CD8-positive, alpha-beta memory T cell (primary cell): ENCODE measurements at places on chromosomes 2 and 18.

DNA sequence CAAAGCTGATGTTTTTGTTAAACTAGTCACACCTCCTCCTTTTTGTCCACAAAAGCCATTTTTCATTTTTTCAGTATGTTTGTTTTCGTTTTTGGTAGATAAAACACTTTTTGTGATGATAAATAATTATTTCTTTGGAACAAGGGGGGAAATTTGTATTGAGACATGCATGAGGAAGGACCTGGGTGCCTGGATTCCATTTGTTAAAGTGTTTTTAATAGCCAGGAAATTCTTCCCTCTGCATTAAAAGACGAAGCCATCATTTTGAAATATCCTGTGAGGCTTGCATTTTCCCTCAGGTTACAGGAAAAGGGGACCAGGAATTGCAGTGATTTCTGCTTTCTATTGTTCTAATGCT, 52.1 kb upstream of the CTLA4 start:
- no peak for DNase-seq

GRCh38 chr18:13221869-13222855, 3.6 kb downstream of the LDLRAD4 start:
- DNase-seq = no peak

DNA sequence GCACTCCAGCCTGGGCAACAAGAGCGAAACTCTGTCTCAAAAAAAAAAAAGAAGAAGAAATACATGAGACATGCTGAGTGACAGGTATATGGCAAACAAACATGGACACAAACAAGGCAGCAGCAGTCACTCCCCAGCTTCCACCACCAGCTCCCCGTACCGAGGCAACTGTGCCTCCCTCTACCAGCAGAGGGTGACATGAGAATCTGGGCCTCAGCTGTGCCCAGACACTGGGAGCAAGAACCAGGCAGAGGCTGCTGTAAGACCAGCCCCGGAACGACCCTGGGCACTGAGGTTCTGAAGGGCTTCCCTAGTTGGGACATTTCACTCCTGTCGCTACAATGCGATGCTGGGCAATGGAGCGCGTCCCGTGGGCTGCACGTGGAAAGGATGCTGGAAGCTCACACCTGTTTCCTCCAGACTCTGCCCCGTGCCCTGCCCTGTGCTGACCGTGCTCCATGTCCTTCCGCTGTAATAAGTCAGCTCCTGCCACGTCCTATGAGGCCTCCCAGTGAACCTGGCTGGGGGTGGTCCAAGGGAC, 37.1 kb downstream of the BOK start:
- DNase-seq = no peak

- no peak for DNase-seq
Observed at GRCh38 chr2:25979001-25979400, 3.3 kb downstream of the KIF3C start.

DNA sequence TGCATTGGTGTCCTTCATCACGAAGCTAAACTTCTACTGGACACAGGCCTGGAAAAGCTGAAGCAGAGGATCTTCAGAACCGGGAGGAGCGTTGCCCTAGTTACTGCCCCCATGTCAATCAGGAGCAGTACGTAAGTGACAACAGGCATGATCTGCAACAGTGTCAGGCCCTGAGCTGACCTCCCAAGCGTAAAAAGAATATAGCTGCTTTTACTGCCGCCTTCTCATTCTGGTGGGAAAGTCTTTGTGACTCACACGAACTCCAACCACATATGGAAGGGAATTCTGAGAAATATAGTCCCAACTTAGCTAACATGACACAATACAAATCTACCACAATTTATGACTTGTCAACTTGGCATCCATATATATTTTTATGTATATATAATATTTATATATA, 1007.7 kb upstream of the CDH2 start:
- no peak for DNase-seq

DNA sequence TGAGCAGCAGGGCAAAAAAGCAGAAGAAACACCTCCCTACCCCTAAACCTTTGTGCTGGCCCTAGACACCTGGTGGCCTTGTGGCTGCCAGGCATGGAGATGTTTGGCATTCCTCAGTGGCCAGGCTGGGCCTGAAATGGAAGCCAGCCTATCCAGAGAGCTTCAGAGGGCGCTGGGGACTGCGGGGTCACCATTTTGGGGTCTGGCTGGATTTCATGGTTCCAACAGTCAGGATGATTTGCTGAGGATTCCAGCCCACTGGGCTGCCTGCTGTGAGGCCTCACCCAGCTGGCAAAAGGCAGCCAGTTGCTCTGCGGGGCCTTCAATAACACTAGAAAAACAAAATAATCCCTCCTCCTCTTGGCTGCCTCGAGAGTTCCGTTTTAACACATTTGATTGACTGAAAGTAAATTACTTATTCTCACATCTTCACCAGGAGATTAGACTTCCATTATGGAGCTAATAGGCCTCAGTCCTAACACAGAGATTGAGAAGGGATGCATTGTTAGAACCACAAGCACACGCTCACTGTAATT, 154.1 kb downstream of the EN1 start:
- DNase-seq = no peak

GRCh38 chr2:220279372-220279771, 651.9 kb downstream of the SLC4A3 start:
- DNase-seq = no peak

DNA sequence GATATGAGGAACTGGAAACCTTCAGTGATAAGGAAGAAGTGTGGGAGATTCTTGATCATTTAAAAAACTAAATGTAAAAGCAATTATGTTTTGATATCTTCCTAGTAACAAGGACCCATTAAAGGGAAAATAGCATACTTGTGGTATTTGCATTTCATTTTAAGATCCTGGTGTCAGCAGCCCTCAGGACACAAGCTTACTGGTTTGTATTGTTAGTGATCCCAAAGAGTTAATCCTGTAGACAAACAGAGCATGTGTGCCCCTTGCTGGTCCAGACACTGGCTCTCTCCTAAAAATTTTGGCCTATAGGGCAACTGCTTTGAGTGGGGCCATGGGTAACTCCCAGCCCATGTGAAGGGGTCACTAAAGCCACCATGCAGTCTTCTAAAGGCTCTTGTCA, 101.1 kb upstream of the TFCP2L1 start:
- DNase-seq = no peak

GRCh38 chr18:44637210-44638033, 43.3 kb upstream of the SETBP1 start:
- no peak for DNase-seq
